NCI-H524 (cell line): ENCODE measurements at places on chromosomes 1 and 21.

DNA sequence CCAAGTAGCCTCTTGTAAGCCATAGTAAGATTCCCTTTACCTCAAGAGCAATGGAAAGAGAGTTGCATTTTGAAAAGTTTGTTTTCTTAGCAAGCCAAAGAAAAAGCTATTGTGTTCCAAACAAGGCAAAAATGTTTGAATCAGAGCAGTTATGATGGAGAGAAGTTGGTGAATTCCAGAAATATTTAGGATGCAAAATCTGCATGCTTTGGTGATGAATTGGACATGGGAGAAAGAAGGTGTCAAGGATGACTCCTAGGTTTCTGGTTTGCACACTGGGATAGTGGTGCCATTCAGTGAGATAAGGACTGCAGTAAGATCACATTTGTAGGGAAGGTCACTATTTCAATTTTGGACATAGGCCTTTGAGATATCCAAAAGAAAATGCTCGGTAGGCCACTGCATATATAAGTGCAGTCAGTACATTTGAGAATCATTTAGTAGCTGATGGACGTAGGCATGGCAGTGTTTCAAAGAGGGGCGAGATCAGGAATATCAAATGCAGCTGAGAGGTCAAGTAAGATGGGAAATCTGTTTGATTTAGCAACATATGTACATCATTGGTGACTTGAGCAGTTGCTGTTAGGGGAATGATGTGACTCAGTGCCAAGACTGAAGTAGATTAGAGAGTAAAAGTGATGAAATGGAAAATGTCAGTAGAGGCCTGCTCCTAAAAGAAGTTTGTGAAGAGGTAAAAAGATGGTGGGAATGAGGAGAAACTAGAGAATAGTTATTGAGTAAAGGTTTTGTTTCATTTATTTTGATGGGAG lies 33.9 kb upstream of the GPR25 start:
- DNase-seq: no peak

GRCh38 chr21:46003575-46004007 lies 22.0 kb downstream of the COL6A1 start:
- no peak for DNase-seq

DNA sequence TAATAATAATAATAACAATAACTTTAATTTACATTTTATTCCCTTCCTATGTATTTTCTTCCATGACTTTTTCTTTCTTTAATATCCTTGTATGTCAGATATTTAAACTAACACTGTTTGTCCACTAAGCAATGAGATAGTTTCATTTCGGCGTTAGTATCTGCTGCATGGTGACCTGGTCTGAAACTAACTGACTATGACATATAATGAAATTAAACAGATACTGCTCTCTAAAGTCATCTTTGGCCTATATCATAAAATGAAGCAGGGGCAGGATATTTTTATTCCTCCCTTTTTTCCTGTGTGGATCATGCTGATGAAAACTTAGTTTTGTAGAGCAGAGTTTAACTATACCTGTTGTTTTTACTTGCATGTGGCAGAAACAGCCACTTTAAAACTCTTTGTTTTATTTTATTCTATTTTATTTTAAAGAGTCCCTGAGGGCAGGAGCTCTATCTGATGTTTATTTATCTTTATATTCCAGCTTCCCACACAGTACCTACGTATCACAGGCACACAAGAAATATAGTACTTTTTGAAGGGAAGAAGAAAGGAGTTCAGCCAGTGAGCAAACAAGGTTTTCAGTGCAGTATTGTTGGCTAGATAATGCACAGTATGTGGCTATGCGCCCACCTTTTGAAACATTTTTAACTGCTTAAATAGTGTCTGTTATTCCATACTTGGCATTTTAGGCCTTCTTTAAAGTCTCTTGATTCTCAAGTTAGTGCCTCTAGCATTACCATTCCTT lies 165.6 kb downstream of the PHTF1 start:
- DNase-seq: no peak

GRCh38 chr1:66143651-66144050 lies 351.0 kb downstream of the PDE4B start:
- DNase-seq: no peak

DNA sequence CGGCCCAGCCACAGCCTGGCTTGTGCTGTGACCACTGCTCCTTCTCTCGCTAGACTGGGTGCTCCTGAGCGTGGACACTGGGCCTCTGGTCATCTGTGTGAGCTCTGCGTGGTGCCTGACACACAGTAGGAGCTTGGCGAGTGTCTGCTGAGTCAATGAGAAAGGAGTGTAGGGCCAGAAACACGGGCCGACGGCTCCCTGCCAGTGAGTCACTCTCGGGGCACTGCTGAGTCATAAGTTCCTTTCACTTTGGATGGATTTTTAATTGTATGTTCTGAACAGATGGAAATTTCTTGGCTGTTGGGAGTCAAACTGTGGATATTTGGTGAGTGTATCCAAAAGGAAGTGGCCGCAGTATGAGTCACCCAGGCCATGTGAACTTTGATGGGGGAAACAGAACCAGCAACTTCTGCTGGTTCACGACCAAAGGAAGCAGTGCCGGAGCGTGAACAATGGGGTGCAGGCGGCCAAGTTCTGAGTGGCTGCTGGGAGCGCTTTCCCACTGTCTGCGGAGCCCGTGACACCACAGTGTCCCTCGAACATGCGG lies 41.0 kb upstream of the COL18A1 start:
- DNase-seq: no peak

DNA sequence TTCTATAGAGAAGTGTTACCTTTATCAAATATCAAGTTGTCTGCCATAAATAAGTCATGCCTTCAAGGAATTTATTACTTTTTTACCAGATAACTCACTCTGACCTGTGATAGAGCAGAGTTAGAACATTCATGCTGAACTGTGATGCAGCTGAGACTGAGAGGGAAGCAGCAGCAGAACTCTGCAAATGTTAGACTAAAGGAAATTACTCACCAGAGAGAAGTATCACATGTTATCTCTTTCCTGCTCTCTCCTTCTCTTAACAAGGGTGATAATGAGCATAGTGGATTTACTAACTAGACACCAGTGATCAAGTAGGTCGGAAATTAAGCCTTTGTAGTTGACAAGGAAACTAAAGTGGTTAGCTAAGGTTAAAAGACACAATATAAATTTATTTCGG lies 181.6 kb downstream of the RASAL2 start:
- DNase-seq: no peak

DNA sequence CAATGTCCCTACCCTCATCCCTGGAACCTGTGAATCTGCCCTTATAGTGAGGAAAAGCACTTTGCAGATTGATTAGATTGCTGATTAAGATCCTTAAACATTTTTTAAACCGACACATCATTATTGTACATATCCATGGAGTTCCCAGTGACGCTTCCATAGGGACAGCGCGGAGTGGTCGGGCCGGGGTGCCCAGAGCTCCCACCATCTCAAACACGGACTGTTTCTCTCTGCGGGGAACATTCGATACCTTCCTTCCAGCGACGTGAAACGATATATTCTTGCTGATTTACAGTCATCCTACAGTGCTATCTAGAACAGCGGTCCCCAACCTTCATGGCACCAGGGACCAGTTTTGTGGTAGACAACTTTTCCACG lies 4.0 kb downstream of the KRTAP10-12 start:
- DNase-seq: no peak

DNA sequence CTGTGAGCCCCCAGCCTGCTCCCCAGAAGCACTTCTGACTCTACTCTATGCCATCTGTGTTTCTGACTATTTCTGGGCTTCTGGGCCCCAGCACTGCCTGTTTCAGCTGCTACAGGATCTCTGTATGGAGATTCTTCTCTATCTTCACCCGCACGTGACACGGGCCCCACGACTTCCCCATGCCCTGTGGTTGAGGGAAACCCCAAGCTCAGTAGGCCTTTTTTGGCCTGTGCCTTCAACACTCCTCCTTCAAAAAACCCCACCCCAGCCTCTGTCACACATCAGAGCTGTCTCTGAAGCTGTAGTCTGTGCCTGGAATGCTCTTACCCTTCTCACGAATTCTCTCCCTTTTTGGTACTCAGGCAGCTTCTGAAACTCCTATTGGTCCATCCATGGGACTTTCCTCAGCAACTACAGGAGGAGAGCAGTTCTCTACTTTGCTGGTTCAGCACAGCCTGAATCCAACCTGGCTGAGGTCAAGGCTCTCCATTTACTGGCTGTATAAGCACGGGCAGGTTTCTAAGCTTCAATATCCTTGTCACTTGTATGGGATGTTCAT lies 2.0 kb upstream of the NID1 start:
- no peak for DNase-seq

DNA sequence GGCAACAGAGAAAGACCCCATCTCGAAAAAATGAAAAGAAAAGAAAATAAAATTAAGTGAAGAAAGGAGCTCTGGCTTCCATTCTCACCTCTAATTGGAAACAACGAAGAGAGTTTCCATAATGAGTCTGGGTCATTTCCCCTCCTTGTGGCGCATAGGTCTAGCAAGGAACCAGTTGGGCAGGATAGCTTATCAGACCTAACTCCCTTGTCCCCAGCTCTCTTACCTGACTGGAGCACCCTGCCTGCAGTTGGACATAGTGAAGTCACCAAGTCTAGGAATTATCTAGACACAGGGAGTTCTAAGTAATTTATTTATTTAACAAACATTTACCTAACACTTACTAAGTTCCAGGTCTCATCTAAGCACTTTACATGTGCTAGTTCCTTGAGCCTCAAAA lies 63.0 kb upstream of the RAB4A start:
- no peak for DNase-seq

DNA sequence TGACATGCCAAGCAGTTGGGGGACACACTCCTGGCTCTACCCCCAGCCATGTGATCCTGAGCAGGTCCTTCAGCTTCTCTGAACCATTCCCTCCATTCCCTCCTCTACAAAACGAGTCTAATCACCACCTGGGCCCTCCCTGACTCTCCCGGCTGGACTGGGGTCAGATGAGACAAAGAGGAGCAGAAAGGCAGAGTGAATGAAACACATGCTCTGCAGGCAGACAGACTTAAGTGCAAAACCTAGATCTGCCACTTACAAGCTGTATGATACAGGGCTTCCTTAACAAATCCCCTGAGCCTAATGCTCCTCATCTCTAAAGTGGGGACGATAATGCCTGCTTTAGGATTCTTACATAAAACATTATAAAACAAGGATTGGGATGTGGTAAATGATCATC lies 17.3 kb downstream of the RIMS3 start:
- DNase-seq: no peak

DNA sequence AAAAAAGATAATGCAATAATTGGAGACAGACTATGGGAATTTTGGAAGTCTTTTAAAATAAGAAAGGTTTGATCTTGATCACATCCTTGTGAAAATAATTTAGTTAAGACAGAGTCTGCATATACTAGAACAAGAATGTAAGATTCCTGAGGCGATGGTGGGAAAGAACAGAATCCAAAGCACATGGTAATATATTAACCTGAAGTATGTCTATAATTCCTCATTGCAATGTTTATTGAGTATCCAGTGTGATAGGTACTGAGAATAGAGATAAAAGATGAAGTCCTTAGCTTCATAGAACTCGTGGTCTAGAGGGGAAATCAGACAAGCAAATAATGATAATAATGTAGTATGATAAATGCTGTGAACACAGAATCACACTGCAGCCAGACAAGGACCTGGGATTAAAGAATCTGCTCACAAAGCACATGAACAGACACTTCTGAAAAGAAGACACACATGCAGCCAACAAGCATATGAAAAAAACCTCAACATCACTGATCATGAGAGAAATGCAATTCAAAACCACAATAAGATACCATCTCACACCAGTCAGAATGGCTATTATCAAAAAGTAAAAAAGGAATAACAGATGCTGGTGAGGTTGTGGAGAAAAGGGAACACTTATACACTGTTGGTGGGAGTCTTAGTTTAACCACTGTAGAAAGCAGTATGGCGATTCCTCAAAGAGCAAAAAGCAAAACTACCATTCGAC lies 6.9 kb upstream of the ANGPTL3 start:
- no peak for DNase-seq

DNA sequence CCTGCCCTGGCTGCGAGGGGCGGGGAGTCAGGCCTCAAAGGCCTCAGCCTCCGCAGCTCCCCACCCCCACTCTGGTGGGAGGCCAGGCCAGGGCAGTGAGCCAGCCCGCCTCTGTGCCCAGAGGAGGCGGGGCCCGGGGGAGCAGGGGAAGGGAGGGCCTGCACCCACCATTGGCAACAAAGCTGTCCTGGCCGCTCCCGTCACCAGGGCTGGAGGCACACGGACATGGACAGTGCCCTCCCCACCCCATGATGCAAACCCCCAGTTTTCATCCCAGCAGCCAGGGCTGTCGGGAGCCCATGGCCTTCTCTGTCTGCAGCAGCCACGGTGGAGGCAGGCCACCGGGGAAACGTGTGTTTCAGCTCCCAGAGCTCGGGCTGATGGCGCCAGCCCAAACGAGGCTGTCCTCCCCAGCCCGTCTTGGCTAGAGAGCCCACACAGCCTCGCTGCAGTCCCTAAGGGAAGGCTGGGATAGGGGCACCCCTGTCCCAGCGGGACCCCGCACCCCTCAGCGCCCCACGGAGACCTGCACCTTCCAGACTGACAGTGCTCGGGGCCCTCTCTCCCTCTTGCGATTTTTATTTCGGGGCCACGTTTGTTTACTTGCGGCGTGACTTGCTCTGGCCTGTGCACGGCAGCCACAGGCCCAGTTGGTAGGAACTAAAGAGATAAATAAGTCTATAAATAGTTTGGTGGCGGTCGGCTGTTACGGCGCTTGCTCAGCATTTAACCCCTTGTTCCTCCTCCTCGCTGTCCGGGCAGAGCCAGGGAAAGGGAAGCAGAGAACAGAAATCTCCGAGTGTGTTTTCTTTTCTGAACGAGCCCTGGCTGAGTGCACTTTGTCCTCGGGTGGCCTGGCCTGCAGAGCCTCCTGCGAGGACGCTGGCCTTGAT lies 101.8 kb downstream of the PRDM16 start:
- DNase-seq: no peak

DNA sequence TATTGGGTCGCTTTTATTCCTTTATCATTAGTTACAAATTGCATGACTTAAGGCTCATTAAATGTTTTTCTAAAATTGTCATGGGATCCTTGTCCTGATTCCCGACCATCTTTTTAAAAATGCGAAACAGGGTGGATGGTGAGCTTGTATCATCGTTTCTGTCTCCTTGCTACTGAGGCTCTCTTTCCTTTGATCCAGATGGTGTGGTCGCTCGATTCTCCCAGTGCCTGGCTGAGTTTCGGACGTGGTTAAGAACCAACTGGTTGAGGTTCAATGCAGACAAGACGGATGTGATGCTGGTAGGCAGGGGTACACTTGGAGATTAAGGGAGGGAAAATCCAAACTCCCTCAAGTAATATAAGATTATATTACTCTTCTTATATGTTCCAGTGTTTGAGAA lies 1.2 kb downstream of the MIER1 start:
- peak; percentile 7 for DNase-seq

DNA sequence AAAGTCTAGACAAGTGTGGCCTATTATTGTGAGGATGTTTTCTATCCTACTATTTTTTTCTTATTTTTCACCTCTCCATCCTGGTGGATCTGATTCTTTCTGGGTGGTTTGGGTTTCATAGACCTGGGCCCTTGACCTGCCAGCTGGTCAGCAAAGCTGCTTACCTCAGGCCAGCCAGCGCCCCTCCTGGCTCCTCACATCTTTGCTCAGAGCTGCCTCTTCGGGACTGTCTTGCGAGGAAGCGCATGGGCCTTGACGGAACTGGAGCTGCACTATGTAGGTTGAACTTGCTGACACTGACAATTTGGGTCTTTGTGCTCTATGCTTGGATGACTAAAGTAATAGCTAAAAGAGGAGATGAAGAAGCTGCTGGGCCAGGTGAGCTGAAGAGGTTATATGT lies 138.5 kb upstream of the SYT6 start:
- DNase-seq: no peak
